Stimulated activated CD8-positive, alpha-beta memory T cell treated with anti-CD3 and anti-CD28 coated beads, Interleukin-7, amount 100 ng/mL, for 1 hour (primary cell): ENCODE measurements at places on chromosomes 1 and 21.

DNA sequence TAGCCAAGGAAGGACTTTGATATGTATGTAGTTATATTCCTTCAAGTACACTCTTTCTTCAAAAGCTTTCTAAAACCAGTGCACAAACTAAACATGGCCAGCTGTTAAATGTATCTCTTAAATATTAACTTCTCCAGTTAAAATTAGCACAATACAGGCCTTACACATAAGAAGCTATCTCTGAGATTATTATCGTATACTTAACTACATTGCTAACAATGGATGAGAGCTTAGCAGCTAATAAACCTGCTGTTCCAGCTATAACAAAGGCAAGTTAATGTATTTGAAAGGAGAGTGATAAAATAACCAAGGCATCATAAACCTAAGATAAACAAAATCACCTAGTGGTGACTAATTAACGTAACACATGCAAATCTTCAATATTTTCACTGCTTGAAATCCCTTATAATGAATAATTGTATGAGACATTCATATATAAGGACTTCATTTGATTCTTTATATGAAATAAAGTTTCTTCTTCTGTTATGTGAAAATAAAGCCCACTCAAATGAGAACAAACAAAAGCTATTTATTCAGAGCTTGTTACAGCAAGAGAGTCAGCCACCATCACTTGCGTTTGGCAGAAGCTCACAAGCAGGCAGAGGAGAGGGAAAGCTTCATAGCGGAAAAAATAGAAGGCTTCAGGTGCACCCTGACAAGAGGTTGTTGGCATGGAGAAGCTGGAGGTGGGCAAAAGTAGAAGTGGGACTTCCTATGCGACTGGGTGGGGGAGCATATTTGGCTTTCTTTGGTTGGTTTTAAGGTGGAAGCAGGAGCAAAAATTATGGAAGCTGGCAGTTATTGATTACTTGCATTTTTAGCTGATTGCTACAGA lies 274.1 kb upstream of the CHRM3 start:
- DNase-seq, result no peak

DNA sequence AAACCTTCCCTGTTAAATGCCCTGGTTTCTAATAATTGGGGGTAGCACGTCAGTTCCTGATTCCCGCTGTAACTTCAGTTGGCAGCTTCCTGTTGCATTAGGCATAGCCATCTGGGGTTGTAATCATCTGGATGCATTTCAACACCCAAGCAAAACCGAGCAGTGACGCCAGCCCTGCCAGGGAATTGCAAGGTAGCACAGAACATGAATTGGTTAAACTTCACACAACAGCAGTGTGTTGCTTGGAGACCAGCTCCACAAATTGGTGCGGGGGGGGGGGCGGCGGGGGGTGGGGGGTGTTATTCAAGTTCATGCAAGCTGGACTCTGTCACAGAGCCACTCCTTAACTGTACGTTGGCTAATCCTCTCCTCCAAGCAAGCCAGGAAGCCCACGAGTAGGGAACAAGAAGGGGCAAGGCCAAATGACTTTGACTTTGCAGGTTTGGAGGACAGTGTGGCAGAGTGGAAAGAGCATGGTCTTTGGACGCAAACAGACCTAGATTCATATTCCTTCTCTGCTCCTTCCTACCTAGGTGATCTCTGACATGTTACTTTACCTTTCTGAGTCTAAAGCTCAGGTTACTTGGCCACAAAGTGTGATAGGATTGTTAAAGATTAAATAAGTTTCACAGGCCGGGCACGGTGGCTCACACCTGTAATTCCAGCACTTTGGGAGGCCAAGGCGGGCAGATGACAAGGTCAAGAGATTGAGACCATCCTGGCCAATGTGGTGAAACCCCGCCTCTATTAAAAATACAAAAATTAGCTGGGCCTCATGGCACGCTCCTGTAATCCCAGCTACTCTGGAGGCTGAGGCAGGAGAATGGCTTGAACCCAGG lies 4.7 kb downstream of the LAX1 start:
- no peak for DNase-seq

DNA sequence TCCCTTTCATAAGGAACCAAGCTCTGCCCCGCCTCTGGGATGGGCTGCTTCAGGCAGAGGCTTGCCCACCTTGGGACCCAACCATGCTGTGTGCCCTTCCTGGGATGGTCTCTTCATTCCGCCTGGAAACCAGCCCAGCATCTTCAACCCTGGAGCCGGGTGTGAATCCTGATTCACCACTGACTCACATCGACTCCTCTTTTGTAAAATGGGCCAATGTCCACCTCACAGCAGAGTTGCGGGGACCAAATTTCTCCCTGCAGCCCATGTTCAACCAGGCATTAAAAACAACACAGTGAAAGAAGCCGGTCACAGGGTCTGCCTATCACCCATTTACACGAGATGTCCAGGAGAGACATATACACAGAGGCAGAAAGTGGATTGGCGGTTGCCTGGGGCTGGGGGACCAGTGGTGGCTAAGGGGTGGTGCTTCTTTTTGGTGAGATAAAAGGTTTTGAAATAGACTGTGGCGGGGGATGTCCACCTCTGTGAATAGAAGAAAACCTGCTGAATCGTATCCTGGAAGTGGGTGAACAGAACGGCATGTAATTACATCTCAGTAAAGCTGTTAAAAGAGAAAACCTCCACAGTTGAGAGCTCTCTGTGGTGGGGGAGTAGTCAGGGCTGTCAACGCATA lies 6.9 kb upstream of the GPR153 start:
- no peak for DNase-seq

GRCh38 chr1:94063379-94063778 lies 57.6 kb downstream of the ABCA4 start:
- DNase-seq, result no peak

- DNase-seq, result no peak
These were observed 102.7 kb upstream of the AJAP1 start for GRCh38 chr1:4551706-4552105.

DNA sequence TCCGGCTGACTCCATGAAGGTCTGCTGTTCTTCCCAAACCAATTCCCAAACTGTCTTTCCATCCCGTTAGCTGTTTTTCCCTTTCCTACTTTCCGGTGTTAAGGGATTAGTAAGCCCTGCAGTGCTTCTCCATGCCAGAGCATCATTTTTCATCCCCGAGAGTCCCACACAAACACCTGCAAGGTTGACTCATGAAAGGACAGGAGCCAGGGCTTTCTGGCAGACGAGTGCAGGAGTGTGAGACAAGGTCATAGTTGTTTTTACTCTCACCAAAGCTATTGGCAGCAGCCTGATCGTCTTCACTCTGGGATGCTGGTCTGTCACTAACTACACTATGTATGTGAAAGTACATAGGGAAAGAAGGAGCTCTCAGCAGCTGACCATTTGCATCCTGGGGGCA lies 10.2 kb upstream of the BECN2 start:
- no peak for DNase-seq
